ENCODE measurements at places on chromosomes 2 and 18.

DNA sequence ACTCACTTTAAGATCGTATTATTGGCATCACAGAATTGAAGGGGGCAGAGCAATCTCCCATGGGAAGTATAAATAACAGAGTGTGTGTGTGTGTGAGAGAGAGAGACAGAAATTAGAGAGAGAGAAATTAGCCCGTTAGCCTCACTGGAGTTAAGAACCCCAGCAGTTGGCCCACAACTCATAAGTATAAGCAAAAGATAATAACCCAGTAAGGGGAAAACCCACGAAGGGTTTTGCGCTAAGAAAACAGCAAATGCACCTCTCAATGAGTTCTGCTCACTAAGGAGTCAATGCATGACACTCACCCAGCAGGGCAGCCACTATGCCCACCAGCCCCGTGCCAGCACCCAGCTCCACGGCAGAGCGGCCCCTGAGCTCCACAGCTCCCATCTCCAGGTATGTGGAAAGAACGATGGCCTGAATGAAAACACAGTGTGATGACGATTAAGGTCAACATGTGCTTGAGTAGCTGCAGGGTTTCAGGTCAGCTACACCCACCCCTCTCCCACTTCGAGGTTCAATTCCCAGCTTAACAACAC, 3.6 kb downstream of the METTL21A start:
- no peak for DNase-seq

GRCh38 chr2:70356941-70357683, 55.2 kb upstream of the FAM136A start:
- no peak for DNase-seq

- no peak for DNase-seq
These were observed 243.5 kb downstream of the ASXL3 start for GRCh38 chr18:33821503-33821902.

GRCh38 chr2:16240402-16240801, 300.1 kb downstream of the MYCN start:
- no peak for DNase-seq

- DNase-seq = no peak
These were observed 155.0 kb upstream of the KCTD1 start for GRCh38 chr18:26703170-26703930.

DNA sequence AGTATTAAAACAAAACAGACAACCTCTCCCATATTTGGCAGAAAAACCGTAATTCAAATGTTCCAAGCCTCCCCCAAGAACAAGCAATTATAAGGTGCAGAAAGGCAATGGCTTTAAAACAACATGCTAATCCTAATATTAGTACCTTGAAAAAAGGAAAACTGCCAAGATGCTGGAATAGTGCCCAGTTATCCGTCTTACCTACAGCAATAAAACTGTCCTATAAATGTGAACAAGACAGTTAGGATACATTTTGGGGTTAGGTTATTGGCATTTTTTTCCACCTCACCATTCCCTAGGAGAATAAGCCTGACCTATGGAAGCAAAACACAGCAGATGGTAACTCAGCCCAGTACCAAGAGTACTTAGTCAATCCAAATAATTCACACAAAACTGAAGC, 83.2 kb downstream of the TCF4 start:
- DNase-seq = no peak
